Activated T-cell treated with anti-CD3 and anti-CD28 coated beads, Interleukin-2, amount 50 U/mL, for 1 hour (primary cell): ENCODE measurements at places on chromosomes 13 and 19.

DNA sequence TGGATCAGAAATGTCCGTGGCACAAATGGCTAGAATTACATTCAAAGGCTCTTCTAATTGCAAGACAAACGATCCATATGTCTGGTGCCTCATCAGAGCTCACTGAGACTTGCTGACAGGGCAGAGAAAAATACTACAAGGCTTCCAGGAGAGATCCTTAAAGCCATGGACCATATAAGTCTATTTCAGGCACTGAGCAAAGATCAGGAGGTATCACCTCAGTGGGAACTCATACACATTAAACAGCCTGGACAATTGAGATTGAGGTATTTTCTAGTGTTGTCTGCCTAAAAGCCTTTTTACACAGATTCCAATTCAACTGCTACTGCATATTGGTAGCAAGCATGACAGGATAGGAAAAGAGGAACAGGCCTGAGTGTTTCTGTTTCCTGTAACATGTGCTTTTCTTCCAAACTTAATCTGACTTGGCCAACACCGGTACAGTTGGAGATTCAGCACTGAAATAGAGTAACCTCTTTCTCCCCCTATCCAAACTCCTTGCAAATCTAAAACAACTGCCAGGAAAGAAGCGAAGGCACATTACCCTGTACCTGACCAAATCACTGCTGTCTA is 65.9 kb downstream of the SERP2 start:
- DNase-seq: no peak

DNA sequence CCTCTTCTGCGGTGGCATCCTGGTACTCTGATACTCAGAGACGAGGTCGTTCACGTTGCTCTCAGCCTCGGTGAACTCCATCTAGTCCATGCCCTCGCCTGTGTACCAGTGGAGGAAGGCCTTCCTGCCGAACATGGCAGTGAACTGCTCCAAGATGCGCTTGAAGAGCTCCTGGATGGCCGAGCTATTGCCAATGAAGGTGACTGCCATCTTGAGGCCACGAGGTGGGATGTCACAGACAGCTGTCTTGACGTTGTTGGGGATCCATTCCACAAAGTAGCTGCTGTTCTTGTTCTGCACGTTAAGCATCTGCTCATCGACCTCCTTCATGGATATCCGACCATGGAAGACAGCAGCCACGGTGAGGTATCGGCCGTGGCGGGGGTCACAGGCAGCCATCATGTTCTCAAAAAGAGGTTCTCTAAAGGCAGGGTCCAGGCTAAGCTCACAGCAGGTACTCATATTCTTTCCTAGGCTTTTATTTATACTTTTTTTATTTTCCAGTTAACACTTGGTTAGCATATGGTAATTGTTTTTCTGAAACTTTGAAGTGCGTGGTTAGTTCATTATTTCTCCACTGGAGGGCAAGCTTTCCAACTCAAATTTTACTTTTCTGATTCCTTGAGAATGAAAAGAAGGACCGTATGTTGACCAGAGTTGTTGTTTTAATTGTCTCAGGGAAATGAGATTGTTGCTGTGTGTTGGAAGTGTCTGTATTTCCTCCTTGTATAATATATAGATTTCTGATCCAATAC is 72.4 kb upstream of the RGCC start:
- no peak for DNase-seq

DNA sequence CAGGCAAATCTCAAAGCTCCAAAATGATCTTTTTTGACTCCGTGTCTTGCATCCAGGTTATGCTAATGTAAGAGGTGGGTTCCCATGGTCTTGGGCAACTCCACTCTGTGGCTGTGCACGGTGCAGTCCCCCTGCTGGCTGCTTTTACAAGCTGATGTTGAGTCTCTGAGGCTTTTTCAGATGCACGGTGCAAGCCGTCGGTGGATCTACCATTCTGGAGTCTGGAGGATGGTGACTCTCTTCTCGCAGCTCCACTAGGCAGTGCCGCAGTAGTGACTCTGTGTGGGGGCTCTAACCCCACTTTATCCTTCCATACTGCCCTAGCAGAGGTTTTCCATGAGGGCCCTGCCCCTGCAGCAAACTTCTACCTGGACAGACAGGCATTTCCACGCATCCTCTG is 266.8 kb upstream of the GPC6 start:
- no peak for DNase-seq

DNA sequence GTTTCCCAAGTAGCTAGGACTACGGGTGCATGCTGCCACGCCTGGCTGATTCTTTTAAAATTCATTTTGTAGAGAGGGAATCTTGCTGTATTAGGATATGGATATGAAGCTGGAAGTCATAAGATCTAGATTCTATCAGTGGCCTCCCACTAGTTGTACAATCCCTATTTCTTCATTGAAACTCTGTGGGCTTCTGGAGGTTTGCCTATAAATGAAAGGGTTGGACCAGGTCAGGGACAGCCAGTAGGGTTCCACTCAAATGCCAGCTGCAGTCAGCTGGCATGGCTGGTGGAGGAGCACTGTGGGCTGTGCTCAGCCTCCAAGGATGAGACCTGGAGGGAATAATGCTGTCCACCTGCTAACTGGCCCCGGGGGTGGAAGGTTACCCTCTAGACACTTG is 110.2 kb upstream of the GJB6 start:
- DNase-seq: no peak

GRCh38 chr13:31124204-31124603 is 37.5 kb downstream of the HSPH1 start:
- DNase-seq: no peak
